ENCODE measurements at places on chromosomes 7 and 10.

- DNase-seq: no peak
Measured at GRCh38 chr7:18647582-18647981, 152.0 kb downstream of the HDAC9 start.

- no peak for DNase-seq
Measured at GRCh38 chr7:27462575-27463270, 200.0 kb downstream of the HIBADH start.

- no peak for DNase-seq
Measured at GRCh38 chr7:30545791-30546555, 41.3 kb upstream of the GGCT start.

DNA sequence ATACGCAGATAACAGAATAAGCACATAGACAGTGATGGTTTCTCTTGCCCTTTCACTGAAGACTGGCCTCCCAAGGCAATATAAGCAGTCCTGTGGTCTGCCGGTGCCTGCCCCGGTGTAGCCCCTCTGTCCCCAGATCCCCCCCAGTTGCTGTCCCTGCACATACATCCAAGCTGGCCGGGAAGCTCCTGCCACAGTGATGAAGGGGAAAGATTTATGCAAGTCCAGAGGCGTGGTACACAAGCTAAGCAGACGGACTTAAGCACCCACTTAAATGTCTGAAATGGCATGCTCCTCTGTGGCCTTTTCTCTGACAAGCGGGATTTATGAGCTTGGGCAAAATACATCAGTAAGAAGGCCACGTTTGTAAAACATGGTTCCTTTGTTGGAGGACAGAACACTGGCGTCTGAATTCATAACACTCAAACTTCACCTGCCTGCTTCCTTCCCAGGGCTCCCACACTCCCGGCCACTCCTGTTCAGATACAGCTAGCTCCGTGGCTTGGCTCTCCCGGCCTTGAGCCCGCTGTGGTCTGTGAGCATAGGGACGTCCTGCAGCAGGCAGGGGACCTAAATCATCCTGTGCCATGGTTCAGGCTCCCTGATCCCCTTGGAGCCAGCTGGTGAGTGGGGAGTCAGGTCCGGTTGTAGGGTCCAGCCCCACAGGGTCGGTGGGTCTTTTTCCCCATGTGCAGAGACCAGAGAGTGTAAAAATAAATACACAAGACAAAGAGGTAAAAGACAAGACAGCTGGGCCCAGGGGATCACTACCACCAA is 61.7 kb upstream of the PPP2R2D start:
- DNase-seq: no peak

DNA sequence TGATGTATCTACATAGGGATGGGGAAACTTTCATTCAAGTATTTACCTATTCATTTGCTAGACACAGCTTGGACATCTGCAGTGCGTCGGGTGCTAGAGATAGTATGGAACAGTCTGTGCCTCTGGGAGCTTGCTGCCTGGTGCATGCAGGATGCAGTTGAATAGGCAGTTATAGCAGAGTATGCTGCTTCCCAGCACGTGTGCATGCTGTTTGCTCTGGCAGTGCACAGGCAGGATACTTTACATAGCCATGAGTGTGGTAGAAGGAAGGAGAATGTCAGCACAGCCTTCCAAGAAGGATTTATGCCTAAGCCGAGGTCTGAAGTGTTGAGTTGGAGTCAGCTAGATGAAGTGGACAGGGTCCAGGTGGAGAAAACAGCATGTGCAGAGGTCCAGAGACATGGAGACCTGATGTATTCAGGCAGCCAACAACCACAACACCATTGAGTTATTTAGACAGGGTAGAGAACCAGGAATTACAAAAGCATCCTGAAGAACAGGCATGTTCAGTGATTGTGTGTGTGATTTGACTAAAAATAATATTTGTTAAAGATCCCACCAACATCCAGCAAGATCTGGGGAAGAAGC is 8.1 kb downstream of the MAP3K8 start:
- no peak for DNase-seq

DNA sequence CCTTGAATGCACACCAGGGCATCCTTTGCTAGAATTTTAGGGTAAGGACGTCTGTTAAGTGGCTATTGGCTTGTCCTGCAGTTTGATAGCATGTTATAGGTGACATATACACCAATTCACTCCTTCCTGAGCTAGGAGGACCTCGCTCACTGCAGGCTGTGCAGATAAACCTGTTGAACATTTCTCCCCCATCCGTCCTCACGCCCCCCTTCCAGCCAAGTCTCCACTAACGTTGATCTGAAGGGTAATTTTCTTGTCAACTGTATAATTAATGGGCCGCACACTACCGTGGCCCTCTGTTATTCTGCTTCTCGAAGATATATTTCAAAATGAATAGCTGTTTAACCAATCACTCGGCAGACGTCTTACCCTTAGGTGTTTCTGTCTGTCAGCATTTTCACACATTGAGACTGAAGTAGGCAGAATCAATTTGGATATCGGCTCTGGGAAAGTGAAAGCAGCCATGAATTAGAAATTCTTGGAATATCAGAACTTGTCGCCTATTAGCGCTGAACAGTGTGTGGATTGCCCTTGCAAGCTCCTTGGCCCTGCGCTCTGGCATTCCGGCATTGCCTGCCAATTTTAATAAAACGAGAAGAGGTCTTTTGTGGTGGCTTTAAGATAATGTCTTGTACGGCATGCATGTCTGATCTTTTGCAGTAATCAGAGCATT is 905.3 kb downstream of the TYW1 start:
- DNase-seq: no peak

DNA sequence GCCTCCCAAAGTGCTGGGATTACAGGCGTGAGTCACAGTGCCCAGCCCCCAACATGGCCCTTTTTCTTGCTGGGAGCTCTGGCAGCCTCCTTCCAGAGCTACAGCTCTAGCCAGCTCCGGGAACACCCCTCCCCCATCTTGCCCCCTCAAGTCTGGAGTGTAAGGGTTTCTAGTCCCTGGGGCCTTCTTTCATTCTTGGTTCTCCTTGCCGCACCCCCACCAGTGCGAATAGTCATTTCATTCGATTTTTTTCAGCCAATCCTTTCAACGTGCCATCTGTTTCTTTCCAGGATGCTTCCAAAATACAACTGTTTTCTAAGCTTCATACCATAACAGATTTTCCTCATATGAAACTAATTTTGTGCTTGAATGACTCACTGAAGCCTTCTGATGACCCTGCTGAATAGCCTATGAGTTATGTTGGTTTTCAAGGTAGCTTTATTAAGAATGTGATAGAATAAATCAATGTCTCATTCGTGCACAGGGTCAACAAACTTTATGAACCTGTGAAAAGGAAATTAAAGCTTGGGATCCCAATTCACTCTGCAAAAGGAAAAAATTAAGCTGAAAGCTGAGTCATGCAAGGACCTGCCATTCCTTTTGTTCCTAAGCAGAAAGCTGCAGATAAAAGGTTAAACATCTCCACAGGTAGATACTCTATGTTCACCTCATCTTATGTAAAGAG is 38.6 kb downstream of the CDC14C start:
- no peak for DNase-seq

GRCh38 chr10:110775020-110775375 is 96.7 kb upstream of the PDCD4 start:
- no peak for DNase-seq

DNA sequence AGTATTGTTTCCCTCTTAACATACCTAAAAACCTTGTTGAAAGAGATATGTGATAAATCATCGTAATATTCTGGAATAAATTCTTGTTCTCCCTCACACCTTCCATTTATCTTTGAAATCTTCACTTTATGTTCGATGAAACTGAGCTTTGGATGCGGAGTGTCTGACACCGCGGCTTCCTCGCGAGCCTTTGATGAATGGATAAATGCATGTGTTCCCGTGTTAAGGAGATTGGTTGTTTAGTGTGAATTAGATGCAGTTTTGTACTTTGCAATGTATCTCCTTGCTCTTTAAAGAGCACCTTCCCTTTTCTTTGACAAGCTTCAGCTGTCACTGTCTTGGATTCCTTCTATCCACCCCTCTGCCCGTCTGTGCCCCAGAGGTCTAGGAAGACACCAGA is 138.1 kb downstream of the DOCK1 start:
- no peak for DNase-seq

GRCh38 chr7:77247206-77247850 is 47.7 kb upstream of the FGL2 start:
- no peak for DNase-seq

GRCh38 chr7:71329030-71329660 is 197.2 kb downstream of the GALNT17 start:
- DNase-seq: no peak

DNA sequence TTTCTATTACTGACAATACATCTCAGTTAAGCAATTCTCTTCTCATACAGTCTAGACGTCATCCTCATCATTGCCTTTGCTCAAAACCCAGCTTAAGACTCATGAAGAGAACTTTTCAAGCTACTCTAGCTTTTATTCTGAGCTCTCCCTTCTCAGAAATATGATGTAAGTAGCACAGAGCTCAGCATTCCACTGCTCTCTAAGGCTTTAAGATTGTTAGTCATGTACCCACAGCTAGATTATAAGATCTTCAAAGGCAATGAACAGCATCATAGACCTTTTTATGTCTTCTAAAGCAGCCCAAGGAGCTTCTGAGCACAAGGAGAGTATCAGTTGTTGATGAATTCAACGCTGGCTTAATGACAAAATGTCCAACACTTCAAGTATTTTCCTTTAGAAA is 119.3 kb downstream of the NRP1 start:
- no peak for DNase-seq

DNA sequence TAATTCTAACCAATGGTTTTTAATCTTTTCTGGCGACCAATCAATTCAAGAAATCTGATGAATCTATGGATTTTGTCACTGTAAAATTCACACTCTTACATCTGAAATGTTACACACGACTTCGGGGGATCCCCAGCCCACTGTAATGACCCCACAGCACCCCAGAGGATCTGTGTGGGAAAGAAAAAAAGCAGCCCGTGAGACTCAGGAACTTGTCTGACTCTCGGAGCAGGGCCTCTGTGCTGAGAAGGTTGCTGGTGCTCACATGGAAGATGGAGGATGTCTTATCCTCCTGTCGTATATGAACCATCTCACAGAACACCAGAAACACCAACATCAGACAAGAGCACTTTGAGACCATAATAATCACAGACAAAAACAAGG is 228.4 kb upstream of the INHBA start:
- DNase-seq: no peak

DNA sequence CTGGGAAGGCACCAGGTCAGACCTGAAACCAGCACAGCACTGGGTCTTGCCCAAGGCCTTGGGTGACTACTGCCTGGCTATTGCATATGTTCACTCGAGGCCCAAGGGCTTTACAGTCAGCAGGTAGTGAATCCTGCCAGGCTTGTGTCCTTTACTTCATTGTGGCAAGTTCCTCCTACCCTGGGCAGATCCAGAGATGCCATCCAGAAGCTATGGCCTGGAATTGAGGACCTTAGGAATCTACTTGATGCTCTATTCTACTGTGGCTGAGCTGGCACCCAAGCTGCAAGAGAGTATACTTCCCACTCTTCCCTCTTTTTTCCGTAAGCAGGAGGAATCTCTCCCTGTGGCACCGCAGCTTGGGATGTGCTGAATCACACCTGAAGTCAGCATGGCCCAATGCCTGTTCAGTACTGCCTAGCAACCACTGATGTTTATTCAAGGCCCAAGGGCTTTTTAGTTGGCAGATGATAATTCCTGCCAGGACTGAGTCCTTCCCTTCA is 246.7 kb upstream of the CTBP2 start:
- no peak for DNase-seq

GRCh38 chr7:39948375-39948955 is 1.6 kb upstream of the CDK13 start:
- DNase-seq: no peak

- peak; percentile 2 for DNase-seq
Measured at GRCh38 chr10:49606981-49607535, 3.1 kb upstream of the SLC18A3 start.

- no peak for DNase-seq
Measured at GRCh38 chr10:104906112-104906511, 265.0 kb downstream of the SORCS3 start.

DNA sequence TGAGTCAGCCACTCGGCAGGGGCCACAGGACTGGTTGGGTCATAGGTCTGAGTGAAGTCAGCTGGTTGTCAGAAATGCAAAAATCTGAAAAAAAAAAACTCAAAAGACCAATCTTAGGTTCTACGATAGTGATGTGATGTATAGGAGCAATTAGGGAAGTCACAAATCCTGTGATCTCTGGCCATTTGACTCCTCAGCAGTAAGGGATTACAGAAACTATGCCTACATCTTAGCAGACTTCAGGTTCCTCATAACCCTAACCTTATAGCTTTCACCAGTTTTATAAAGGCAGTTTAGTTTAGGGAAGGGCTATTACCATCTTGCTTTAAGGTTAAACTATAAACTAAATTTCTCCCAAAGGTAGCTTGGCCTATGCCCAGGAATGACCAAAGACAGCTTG is 163.1 kb upstream of the HGF start:
- no peak for DNase-seq

DNA sequence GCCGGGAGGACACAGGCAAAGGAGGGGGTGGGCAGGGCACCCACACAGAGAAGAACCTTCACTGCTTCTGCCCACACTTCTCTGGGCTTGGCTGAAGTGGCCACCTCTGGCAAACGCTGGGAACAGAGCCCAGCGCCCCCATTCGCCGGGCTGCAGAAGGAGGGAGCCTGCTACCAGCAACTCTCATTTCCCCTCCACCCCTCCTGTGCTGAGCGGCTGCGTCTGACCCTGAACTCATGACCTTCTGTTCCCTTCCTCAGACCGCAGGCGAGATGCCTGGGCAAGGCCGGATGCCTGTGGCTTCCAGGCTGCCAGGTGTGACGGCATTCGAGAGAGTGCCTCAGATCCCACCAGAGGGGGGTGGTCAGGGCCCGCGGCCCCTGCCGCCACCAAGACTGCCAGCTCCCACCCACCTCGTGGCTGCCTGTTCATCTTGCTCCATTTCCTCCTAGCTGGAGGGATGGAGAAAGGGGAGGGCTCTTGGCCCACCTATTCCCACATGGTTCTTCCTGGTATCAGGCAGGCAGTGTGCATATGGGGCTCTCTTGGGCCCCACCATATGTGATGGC is 19.8 kb downstream of the DNAJB12 start:
- no peak for DNase-seq

DNA sequence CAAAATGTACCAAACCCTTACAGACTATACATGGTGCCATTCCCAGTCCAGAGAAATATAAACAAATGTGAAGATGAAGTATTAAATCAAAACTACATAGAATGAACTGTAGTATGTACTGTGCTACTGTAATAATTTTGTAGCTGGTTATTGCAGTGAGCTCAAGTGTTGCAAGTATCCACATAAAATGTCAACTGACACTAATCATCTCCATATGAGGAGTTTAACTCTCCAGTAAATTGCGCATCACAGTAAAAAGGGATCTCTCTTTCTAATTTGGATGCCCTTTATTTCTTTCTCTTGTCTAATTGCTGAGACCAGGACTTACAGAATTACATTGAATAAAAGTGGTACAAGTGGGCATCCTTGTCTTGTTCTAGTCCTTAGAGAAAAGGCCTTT is 165.5 kb downstream of the CPED1 start:
- no peak for DNase-seq

DNA sequence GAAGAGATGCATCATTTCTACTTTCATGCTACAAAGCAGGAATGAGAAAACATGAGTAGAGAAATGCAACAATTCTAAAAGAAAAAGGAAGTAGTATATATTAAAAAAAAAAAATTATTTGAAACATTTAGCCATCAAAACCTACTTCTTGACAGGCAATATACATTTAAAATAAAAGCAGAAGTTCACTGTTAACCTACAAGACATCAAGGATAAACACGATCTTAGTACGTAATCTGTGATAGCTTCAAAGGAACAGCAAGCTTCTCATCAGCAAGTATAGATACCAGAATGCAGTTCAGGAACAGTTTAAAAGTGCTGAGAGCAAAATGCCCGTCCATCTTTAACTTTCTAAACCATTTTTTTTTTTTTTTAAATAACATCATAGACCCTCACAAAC is 36.9 kb downstream of the MALSU1 start:
- DNase-seq: no peak

Measured in D721Med (cell line).